PC-9 (cell line): ENCODE measurements at places on chromosomes 6 and 20. TPM values are rescaled to one million over a fixed set of nuclear protein-coding genes. Genes with fewer than 3 reads are reported as not detected.

Gene KHDRBS2
- total RNA-seq: not detected in 2 replicates

Gene SDHAF4
- 29.1 and 40.1 TPM in 2 replicates for total RNA-seq

Gene CST7
- total RNA-seq: not detected in 2 replicates

Gene GCM1
- total RNA-seq: 0.13 TPM in 2 replicates

Gene BPI
- total RNA-seq: not detected in 2 replicates

Gene RWDD2A
- total RNA-seq: 1.8 and 2.1 TPM in 2 replicates

Gene LPA
- not detected in 2 replicates for total RNA-seq

Gene PKIB
- total RNA-seq: 4.8 and 7.0 TPM in 2 replicates

Gene BPIFB4
- not detected in 2 replicates for total RNA-seq

- peak; percentile 78 for DNase-seq
These were observed 79.8 kb downstream of the KIF13A start for GRCh38 chr6:17907406-17908229.

DNA sequence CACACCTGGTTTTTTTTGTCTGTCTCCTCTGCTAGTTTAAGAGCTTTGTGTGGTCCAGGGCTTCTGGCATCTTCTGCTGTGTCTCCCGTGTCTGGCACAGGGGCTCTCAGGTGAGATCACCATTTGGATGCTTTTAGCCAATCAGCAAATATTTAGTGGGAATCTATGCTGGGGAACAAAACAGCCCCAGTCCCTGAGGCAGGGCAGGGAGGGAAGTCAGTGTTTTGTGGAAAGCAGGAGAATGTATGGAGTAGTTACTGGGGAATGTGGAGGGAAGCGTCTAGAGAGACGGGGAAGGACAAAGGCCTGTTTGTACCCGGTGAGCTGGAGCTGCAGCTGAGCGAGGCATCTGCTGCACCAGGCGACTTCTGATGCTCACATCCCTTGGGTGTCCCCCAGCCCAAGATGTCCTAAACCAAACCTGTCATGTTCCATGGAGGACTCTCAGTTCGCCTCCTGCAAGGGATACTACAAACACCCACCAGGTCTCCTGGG lies 49.3 kb upstream of the NNAT start:
- no peak for DNase-seq

- DNase-seq: no peak
These were observed 3.7 kb upstream of the OLIG3 start for GRCh38 chr6:137497721-137498463.

DNA sequence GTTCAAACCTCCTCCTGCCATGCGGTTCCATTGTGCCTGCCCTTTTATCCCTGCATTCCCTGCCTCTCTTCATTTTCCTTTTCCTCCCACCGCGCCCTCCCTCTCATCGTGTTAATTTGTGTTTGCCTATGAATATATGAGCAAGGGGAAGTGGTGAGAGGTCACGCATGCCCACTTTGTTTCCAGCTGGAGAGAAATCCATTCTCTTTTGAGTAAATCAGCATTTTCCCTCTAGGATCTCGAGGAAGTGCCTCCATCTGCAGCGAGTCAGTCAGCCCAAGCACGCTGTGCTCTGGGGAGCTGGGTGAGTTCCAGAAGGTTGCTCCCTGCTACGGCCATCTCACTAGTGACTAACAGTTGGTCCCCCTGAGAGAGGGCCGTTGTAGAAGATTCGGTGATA lies 42.9 kb downstream of the CDH26 start:
- no peak for DNase-seq

- DNase-seq: peak; percentile 33
These were observed 22.4 kb upstream of the SLC9A8 start for GRCh38 chr20:49790077-49790798.

- peak; percentile 85 for DNase-seq
These were observed at the start of gene MICB for GRCh38 chr6:31497531-31498476. Gene MICB, plus strand, starts transcription at chr6:31498145. Its CDS starts 49 bp downstream, at chr6:31498194.

DNA sequence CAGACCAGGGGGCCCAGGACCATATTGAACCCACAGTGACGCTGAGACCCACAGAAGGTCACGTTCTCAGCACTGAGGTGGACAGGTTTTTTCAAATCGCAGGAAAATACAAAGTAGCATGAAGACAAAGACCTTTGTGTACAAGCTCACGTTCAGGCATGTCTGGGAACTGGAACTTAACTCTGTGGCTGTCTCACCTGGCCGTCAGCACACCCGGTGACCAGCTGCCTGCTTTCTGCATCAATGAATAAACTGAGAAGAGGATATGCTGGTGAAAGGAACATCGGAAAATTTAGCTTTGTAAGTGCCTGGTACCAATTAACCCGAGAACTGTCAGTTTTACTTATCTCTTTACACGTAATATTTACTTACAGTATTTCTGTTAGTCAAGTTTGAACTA lies 36.5 kb downstream of the WDR27 start:
- DNase-seq: no peak

GRCh38 chr20:39049148-39049547 lies 87.0 kb downstream of the DHX35 start:
- no peak for DNase-seq

DNA sequence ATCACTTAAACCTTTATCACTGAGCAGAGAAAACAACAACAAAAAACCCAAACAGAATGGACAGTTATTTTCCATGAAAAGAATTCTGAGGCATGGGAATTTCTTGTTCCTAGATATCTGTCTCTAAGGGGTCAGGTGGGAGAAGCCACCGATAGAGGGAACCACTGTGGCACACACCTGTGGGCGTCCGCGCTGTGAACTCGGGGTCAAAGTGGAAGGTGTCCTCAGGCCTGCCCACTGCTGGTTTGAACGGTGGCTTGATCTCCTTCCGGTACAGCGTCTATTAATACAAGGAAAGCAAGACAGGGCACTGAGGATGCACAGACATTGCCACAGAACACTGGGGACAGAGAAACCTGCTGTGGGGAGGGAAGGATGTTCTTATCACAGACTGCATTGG lies 76.5 kb upstream of the MPC1 start:
- DNase-seq: no peak

DNA sequence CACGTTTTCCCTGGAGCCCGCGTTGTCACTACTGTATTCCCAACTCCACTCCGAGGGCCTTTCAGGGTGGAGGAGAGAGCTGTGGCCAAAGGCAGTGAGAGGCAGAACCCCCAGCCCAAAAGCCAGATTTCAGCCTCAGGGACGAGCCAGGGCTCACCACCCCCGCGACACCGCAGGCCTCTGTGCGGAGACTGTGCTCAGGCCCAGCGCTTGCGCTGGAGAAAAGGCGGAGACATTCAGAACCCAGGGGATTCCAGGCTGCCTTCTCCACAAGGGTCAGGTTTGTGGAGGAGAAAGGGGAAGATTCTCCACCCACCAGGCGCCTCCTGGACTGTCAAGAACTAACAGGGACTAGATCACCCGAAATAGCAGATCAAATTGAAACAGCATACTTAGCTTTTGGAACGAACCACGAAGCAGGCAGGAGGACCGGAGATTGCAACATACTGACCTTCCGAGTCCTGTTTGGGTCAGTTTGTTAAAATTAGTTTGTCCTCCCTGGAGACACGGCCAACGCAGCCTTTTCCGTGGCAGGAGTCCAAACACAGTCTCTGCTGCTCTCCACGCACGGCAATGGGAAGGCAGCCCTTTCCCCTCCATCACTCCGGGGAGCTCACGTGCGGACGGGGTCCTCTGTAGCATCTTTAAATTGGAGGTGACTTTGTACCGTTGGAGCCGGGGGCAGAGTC lies 14.4 kb downstream of the DLL1 start:
- no peak for DNase-seq
